ENCODE measurements at places on chromosomes 5 and 9.
A peak's percentile ranks its signal among the peaks of the same experiment; 100 is the strongest.

- no peak for DNase-seq
Observed at GRCh38 chr5:26674846-26675245, 363.5 kb downstream of the CDH9 start.

- DNase-seq: no peak
Observed at GRCh38 chr9:131496844-131497405, 5.8 kb upstream of the POMT1 start.

DNA sequence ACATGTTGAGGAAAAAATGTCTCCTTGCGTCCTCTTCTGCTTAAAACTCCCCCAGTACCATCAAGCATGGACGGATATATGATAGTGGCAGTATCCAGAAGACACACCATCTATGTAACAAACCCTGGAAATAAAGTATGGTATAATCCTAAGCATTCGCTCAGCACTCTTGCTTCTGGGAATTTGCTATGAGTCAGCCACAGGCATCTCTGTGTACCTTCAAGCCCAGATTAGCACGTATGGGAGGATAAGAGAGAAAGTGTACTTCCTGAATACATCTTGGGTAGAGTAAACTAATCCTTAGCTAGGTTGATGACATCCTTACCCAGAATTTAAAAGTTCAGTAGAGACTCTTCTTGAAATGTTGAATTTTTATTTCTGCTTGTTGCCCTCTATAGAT is 71.2 kb downstream of the GHR start:
- no peak for DNase-seq

DNA sequence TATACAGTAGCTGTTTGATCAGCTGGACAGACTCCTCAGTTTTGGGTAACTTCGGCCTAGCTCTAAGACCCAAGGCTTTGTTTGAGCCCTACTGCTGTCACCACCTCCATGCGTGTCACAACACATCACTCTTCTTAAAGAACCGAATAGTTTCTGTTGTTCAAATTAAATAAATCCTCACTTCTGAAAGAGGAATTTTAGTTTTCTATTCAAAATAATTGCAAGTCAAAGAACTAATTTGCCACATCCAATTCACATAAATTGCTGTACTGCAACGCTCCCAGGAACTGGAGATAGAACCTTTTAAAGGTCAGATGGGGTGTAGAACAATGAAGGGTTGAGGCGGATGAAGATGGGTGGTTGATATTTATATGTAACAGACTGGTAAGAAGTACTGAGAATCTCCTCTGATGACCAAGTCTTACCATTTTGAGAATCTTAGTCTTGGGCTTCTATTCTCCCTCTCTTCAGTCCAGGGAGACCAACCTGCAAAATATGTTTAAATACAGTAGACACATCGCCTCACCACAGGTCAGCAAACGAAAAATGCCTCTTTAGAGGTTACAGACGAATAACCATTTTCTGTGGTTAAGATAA is 1.6 kb downstream of the NREP start:
- no peak for DNase-seq

DNA sequence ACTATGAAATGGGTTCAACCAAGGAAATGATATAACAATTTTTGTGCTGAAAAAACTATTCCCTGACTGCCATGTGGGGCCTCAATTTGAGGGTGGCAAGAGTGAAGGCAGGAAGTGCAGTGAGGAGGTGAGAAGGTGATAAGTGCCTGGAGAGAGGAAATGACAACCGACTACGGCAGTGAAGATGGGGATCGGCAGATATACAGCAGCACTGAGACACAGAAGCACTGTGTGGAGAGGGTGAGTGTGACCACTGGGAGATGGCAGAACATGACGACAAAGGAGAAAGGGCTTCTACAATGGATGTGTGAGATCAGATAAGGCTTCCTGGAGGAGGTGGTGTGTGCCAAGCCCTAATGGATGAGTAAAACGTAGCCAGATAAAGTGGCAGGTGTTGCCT is 271.8 kb downstream of the TRIM32 start:
- no peak for DNase-seq

- DNase-seq: no peak
Observed at GRCh38 chr5:9124838-9125237, 421.0 kb downstream of the SEMA5A start.

- no peak for DNase-seq
Observed at GRCh38 chr5:121090822-121091221, 626.7 kb downstream of the PRR16 start.

DNA sequence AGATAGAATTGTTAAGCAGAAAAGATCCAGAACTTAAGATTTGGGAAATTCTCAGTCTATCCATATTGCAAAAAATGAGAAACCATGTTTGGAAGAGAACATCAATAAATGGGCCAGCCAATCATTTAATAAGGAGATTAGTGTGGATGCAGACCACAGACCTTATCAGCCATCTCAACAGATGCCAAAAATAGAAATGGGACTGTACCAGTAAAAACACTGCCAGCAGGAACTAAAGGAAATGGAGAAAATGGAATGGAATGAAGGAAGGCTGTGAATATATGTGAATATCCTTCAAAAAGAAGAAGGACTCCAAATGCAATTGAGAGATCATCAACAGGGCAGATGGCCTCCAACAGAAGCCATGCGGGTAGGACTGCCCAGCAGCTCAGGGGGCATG is 52.7 kb upstream of the ZNF618 start:
- DNase-seq: no peak

DNA sequence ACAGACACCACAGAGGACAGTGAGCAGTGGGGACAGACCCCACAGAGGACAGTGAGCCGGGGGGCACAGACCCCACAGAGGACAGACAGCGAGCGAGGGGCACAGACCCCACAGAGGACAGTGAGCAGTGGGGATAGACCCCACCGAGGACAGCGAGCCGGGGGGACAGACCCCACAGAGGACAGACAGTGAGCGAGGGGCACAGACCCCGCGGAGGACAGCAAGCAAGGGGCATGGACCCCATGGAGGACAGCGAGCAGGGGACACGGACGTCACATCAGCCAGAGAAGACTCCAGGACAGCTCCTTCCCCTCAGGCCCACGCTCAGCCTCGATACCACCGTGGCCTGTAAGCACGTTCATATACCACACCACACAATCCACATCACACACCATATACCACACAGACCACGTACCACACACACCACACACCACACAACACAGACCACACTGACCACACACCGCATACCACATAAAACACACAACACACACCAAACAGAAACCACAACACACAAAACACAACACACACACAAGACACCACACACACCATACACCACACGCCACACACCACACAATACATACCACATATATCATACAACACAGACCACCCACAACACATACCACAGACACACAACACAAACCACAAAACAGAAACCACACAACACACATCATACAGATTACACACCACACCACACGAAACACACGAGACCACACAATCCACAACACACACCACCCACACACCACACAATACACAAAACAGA is 5.2 kb upstream of the ZDHHC11 start:
- DNase-seq: no peak

DNA sequence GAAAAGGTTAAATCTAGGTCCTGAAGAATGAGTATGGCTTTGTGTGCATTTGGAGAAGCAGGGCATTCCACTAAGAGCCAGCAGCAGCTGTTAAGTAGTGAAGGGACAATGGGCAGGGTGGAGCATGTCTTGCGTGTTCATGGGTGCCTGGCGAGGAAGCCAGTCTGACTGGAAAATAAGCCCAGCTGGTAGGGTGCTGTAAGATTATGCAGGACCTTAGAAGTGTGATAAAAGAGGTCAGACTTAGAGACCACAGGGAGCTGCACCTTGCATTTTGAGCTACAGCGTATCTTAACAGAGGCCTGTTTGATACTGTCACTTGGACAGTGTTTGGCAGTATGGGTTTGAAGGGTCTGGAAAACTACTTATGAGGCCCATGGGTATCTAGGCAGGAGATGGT is 131.7 kb upstream of the ELL2 start:
- no peak for DNase-seq

- no peak for DNase-seq
Observed at GRCh38 chr9:14403081-14403480, 89.1 kb upstream of the NFIB start.

DNA sequence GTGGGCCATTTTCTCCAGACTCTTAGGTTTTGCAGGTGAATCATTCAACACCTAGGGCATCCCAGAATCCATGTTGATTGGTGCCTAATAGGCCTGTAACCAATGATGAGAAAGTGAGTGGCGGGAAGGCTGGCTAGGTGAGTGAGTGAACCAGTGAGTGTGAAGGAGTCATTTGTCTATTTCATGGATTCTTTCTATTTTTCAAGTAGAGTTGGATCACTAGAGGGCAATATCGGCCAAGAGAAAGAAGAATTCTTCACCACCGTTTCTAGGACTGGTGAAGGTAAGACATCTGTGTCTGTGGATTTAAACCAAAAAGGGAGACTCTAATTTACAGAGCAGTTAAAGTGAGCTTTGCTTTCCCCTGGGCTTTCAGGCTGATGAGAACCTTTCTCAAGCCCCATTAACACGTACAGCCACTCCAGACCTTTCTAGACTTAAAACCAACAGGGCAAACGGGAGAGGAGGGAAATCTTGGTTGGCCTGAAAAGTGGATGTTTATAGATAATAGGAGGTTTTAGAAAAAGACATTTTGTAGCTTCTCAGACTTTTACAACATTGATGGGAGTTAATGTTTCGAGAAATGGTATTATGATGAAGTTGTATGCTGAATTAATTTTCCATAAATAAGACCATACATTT is 114.3 kb upstream of the IL12B start:
- peak; percentile 58 for DNase-seq

GRCh38 chr5:175617447-175617846 is 40.4 kb upstream of the HRH2 start:
- no peak for DNase-seq

- DNase-seq: no peak
Observed at GRCh38 chr5:87170799-87171198, 96.9 kb upstream of the RASA1 start.

- no peak for DNase-seq
Observed at GRCh38 chr9:33750307-33750838, 45.0 kb upstream of the PRSS3 start.

Measured in suppressor macrophage treated with lipopolysaccharide for 1 hour (primary cell).